IMR-90 (cell line): ENCODE measurements at places on chromosomes 7 and 10. TPM values are rescaled to one million over a fixed set of nuclear protein-coding genes. Genes with fewer than 3 reads are reported as not detected.

DNA sequence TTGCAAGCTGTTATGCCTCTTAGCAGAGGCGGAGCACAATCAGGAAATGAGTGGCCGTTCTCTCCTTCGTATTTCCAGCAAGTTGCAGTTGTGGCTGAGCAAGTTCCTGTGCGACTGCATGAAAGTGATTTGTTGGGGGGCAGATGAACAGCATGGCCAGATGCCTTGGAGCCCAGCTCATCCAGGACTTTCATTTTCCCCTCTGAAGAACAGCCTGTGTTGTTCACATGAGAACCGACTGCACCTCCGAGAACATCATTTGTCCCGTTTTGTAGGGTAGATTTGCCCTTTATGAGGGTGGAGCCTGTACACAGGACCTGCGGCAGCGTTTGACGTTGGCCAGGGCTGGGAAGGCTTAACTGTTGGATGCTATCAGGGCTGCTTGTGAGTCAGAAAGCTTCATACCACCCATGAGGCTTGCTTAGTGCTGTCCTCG lies 4.4 kb downstream of the BAG3 start:
- DNase-seq = peak; percentile 88

DNA sequence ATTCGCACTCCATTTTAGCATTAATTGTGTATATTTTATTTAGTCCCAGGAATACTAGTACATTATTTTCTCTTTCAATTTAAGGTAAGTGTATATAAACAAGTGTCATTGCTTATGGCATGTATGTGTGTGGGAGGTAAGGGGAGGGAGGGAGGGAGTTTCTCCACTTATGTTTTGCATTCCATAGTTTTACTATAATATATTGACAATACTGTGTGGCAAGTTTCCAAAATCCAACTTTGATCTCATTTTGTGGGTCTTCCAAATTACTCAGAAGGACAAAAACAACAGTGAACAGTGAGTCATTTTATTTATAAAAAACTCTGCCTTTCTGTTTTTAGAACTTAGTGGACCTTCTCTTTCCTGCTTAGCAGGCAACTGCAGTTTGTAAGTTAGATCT lies 102.3 kb upstream of the SEMA3E start:
- DNase-seq = no peak

- DNase-seq = no peak
These were observed 30.7 kb downstream of the PLCE1 start for GRCh38 chr10:94024407-94024806.

GRCh38 chr7:127411176-127411575 lies 18.7 kb upstream of the ZNF800 start:
- DNase-seq = no peak

Gene ANK3
- total RNA-seq = 1.7 and 1.8 TPM in 2 replicates

Gene ZCCHC24
- 12.2 and 15.1 TPM in 2 replicates for total RNA-seq

GRCh38 chr10:102309236-102309635 lies 63.9 kb downstream of the GBF1 start:
- DNase-seq = no peak

DNA sequence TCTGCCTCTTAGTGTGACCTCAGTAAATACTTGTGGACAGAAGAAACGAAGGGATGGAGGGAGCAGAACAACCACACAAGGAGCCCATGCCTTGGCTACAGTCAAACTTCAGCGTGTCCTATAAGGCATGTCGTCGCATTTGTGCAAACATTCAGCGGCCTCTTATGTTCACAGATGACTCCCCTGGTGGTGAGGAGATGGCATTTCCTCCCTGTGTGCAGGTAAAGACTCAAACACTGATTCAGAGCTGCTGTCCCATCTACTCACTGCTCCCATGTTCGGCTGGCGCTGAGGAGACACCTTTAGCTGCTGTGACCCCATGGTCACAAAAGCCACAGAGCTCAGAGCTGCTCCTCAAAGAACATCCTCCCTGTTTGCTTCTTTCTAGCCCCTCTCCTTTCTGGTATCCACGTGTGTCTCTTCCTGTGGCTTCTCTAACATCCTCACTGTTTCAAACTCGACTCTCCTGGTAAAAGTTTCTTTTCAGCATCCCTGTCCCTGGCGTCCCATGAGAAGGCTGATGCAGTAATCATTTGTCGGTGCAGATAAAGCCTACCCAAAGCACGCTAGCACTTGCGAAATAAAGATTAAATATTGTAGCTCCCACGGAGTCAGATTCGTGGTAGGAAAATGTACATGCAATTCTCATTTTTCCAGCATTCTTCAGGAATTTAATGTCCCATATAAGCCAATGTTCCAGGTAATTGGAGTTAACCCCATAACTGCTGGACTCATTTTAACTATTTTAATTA lies 124.9 kb upstream of the NEBL start:
- DNase-seq = no peak

Gene NKX2-3
- total RNA-seq = not detected in 2 replicates

DNA sequence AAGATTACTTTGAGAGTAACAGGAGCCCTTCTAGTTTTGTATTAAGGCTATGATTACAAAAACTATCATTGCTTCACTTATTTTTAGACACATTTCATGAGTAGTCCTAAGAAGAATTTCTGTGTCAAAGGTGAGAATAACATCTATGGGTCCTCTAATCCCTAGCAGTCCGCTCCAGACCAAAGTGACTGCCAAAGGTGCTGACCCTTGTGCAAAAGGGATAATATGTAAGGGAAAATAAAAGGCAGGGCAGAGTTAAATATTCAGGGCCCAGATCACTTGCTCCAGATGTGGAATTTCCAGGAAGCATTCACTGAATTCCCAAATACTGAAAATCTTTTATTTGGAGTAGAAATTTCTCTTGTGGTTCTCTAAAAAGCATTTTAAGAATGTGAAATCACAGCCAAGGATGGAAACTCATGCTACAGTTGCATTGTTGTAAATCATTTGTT lies 29.3 kb downstream of the RHOBTB1 start:
- DNase-seq = peak; percentile 93

Gene PHKG1
- total RNA-seq = under 0.01 and 0.72 TPM in 2 replicates

DNA sequence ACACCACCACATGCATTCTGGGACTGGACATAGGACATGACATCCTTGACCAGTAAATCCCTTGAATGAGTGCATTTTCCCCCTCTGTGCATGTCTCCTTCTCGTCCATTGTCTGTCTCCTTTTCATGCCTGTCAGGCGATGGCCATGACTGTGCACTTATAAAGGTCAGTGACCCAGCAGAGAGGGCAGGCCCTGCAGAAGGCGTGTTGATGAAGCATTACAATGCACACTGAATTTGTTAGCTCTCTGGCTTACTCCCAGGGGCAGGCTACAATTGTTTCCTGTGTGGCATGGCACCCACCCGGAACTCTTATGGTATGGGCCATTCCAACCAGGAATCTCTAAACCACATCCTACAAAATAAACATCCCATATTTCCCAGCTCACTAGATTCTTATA lies 71.1 kb downstream of the SAMD9 start:
- no peak for DNase-seq

DNA sequence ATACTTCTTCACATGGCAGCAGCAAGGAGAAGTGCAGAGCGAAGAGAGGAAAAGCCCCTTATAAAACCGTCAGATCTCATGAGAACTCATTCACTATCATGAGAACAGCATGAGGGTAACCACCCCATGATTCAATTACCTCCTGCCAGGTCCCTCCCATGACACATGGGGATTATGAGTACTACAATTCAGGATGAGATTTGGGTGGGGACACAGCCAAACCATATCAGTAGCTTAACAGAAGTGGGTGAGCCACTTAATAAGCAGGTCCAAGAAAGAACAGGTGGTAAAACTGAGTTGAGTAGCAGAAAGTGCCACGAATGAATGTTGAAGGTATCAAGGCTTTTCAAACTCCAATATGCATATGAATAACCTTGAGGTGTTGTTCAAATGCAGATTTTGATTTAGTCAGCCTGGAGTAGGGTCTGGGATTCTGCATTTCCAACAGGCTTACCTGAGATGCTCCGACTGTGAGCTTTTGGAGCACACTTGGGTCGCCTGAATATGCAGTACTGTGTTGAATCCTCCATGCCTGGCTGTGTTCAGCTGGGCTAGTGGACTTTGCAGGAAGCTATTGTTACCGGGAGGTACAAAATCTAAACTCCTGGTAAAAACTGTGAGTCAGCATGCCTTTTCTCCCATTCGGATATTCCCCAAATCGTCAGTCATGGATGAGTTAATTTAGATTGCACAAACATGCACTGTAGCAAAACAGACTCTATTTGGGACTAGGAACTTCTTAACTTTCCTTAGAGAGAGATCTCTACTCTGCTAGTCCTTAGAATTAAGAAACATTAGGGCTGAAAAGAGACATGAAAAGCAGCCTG lies 69.0 kb upstream of the PRKCQ start:
- no peak for DNase-seq

DNA sequence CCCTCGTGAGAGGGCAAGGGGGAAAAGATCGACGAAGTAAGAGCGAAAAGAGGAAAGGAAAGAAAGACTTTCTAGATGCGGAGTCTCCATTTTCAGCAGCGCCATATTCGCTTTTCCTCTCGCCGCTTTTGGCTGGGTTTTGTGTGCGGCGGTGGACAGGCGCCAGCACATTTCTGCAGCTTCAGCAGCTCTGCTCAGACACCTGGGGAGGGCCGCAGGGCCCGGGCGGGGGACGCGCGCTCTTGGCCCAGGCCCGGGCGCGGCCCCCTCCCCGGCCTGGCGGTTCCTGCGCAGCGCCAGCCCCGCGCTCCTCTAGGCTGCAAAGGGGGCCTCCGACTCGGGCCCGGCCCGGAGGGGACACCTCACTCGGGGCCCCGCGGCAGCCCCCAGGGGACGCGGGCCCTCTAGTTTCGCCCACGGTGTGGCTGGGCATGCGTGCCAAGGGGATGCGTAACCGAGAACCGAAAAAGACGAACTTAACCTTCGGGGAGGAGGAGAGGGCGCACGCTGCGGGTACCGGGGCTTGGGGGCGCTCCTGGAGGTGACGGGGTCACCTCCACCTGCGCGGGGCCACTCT lies 34.5 kb upstream of the EBLN1 start:
- DNase-seq = no peak

GRCh38 chr7:112707655-112708054 lies 82.5 kb downstream of the TMEM168 start:
- no peak for DNase-seq

DNA sequence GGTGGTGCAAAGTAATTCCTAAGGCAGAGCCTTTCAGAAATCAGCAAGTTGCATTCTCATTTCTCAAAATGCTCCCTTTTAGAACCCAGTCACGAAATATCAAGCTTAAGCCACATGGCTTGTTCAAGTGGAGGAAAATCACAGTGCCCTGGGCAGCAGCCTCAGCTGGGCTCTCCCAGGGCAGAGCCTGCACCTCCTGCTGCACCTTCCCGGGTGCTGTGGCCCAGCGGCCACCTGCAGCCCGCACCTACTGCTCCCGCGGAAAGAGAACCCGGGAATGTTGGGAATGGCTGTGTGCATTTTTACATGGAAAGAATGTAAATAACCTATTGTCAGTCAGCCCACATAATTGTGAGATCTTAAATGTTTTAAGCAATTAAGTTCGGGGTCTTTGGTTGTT lies 396.5 kb upstream of the VSTM2A start:
- no peak for DNase-seq

Gene FGFR2
- total RNA-seq = under 0.01 TPM in 1 of 2 replicates, not detected in the other

GRCh38 chr10:50325449-50326171 lies 74.3 kb upstream of the ASAH2 start:
- peak; percentile 98 for DNase-seq

DNA sequence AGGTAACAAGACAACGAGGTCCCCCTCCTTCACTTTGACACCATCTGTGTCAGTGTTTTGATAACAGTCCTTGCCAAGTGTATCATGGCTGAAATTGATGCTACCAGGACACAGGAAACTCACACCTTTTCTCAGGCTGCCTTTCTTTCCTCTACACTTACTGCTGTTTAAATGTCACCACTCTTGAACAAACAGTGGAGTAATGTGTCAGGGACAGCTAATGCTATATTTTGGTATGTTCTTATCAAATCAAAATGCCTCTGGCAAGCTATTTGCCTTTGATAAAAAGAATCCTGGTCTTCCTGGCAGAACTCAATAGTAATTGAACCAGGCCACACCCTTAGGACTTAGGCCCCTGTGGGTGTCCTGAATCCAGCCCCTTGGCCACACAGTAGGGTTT lies 692.9 kb downstream of the LRMDA start:
- no peak for DNase-seq

- no peak for DNase-seq
These were observed 8.9 kb upstream of the CDK1 start for GRCh38 chr10:60769406-60769805.

DNA sequence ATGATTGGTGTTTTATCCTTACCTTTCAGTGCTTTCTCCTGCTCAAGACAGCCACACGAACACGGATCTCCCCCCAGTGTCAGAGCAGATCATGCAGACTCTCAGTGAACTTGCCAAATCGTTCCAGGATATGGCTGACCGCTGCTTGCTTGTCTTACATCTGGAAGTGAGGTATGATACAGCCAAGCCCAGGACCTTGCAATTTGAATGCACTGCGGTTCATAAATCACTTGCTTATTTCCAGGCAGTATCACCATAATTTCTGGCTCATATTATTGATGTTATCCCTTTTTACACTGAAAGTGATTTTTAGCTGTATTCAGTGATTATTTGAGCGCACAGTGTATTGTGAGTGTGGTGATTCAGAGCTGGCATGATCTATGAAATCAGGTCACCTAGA lies 129.7 kb upstream of the LRGUK start:
- no peak for DNase-seq

Gene ANKRD22
- not detected in 2 replicates for total RNA-seq

Gene PROSER2
- total RNA-seq = 1.4 TPM in 2 replicates

GRCh38 chr10:70691611-70692010 lies 19.3 kb downstream of the ADAMTS14 start:
- no peak for DNase-seq

Gene TMEM196
- total RNA-seq = not detected in 2 replicates

- DNase-seq = no peak
These were observed 2.5 kb downstream of the SLC16A9 start for GRCh38 chr10:59706851-59707797.

DNA sequence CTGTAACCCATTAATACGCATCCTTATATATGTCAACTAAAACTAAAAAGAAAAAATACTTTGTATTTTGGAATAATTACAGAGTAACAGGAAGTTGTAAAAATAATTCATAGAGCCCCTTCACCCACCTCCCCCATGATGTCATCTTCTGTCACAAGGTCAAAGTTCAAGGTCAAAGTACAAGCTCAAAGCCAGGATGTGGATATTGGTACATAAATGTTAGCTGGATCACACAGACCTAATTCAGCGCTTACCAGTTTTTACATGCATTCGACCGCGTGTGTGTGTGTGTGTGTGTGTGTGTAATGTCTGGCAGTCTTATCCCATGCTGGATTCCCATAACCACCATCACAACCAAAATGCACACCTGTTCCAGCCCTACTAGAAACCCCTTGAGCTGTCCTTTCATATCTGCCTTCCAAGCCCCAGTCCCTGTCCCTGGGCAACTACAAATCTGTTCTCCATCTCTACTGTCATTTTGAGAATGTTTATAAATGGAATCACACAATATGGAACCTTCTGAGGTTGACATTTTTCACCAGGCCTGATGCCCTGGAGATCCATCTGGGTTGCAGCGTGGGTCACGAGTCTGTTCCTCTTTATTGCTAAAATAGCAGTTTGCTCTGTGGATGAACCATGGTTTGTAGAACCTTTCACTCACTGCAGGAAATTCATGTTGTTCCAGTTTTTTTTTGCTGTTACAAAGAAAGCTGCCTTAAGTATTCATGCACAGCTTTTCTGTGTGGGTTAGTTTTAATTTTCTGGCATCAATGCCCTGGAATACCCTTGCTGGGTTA lies 153.6 kb upstream of the PITRM1 start:
- no peak for DNase-seq

- no peak for DNase-seq
These were observed 194.6 kb upstream of the PHYHIPL start for GRCh38 chr10:58981846-58982245.
